ENCODE measurements at places on chromosomes 12 and 14.

- no peak for DNase-seq
Observed at GRCh38 chr14:99604766-99605298, 825 bp upstream of the CCDC85C start.

DNA sequence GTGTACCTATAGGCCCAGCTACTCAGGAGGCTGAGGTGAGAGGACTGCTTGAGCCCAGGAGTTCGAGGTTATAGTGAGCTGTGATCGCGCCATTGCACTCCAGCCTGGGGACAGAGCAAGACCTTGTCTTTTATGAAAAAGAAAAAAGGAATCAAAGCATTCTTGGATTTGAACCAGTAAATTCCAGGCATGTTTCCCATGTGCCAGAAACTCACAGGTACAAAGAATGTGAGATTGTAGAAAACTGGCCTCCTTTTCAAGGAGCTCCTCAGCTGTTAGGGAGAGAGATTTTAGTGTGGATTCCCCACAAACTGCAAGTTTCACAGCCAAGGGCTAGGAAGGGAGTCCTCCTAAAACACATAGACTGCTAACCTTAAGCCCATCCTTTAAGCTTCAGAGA lies 95.0 kb downstream of the FOXN4 start:
- no peak for DNase-seq

GRCh38 chr14:92035890-92036289 lies 4.0 kb downstream of the TRIP11 start:
- DNase-seq, result no peak

GRCh38 chr14:72925815-72926291 lies 411 bp upstream of the DCAF4 start:
- DNase-seq, result no peak

DNA sequence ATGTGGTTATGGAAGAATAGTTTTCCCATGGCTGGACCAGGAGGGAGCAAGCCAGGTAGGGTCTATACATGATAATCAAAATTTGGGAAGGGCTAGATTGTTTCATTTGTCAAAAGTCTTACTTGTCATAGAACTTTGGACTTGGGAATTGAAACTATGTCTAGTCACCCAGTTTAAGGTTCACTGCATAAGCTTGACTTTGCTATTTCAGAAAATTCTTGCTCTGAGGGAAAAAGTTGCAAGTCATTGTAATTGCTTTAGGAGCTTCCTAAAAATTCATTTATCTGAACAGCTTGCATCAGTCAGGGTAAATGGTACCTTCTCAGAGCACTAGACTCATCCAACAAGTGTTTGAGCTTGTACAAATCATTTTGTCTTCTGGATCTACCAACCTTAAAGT lies 1194.7 kb downstream of the GALC start:
- no peak for DNase-seq

Data from T-helper 9 cell (primary cell).